ENCODE measurements at places on chromosomes 12 and 14.

DNA sequence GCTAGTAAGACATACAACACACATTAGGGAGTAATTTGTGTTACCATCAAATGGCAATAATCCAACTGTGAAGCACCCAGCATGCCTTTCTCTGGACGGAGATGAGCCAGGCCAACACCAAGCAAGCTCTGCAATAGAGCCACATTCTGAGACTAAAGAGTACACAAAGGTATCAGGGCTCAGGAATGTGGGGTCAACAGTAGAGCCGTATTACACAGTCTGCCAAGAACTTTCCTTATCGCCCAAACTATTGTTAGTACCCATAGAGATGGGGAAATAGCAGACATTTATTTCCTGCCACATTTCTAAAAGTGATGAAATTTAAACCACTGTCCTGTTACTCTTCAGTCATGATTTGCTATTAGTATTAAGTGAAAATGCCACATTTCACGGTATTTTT is 113.7 kb downstream of the BMP4 start:
- no peak for DNase-seq

DNA sequence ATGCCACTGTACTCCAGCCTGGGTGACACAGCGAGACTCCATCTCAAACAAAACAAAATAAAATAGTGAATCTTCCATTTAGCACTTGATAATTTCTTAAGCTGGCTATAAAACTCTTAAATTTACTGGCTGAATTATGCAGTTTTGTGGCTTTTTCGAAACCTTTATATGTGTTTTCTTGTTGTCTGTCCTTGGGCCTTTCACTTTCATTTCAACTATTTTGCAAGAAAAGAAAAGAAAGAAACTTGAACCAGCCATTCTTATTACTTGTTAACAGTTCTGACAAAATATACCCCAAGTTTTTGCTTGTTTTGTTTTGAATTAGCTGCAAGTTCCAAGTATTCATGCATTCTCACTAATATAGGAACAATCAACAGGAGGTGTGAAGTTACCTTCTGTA is 42.8 kb downstream of the PRICKLE1 start:
- no peak for DNase-seq

DNA sequence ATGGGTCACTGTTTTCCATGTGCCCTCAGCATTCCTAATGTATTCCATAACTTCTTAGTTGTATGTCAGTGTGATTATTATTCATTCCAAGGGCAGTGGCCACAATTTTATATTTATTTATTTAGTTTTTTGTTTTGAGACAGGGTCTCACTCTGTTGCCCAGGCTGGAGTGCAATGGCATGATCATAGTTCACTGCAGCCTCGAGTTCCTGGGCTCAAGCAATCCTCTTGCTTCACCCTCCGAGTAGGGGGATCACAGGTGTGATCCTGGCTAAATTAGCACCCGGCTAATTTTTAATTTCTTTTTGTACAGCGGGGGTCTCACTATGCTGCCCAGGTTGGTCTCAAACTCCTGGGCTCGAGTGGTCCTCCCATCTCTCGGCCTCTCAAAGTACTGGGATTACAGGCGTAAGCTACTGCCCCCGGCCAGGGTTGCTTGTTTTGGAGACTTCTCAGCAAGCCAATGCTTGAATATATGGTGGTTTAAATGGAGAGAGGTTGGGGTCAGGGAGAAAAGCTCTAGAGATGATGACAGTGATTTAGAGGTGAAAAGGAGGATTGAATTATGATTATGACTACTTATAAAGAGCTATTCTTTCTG is 7.6 kb downstream of the GPRC5A start:
- no peak for DNase-seq

GRCh38 chr14:57057803-57058202 is 210.9 kb downstream of the EXOC5 start:
- peak; percentile 59 for DNase-seq

DNA sequence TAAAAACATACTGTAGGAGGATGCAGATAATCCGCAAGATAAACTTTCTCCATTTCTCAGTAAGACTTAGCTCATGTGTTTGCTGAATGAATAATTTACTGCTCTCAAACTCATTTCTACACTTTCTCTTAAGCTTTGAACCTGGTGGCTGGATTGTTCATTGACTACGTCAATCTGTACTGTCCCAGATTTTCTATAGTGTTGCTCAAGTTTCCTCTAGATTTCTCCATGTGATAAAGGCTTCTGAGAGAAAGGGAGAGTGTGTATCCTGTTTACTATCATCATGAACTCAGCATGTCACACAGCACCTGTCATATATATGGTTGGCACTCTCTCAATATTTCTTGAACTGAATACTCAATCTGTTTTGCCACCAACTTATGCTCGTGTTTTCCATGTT is 518.0 kb upstream of the TBX3 start:
- no peak for DNase-seq

DNA sequence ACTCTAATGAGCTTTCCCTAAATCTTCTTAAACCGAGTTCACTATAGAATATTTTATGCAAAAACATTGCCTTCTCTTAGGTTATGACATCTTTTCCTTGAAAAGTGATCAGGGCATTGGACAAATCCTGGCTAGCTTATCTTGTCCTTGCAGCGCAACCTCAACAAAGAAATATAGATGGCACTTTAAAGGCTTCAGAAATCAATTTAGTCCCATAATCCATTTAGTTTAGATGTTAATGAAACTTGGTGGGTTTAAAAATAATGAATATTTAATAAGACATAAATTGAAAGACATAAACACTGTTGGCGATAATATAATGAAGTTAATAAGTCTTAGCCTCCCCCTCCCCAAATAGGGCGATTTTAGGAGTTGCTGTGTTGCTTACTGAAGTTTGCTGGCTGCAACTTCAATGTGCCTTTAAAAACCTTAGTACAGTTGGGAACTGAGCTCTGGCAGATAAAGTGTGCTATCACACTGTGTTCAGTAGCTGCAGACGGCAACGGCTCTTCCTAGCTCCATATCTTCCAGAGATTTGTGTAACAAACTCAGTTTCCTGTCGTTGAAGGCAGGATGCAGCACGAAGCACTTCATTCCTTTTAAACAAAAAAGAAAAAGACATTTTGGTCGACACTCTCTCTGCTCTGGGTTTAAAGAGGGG is 19.5 kb downstream of the PLXNC1 start:
- DNase-seq: no peak

All from NCI-H774 (cell line).